Amniotic stem cell (primary cell): ENCODE measurements at places on chromosomes 6 and 20.

DNA sequence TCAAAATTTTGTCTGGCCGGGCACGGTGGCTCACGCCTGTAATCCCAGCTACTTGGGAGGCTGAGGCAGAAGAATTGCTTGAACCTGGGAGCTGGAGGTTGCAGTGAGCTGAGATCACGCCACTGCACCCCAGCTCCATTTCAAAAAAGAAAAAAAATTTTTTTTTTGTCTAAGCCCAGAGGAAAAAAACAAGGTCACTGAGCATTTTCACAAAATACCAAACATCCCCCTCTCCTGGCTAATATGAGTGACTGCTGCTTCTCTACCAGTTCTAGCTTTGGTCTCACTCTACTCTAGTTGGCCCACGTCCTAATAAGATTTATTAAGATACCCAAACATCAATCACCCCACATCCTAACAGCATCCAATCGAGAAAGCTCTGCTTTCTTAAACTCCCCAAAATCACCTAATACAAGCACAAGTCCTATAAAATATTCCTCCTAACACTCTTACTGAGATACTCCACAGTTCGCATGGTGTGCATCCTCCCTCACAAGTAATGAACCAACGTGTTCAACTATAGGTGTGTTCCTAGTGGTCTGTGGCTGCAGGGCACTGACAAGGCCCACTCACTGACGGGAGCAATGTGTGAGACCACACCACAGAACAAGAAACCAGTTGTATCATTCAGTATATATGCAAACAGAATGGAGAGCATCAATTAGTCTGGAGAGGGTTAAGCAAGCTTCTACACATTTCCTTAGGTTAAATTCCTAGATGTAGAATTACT, 64.2 kb downstream of the FKBP5 start:
- no peak for DNase-seq

DNA sequence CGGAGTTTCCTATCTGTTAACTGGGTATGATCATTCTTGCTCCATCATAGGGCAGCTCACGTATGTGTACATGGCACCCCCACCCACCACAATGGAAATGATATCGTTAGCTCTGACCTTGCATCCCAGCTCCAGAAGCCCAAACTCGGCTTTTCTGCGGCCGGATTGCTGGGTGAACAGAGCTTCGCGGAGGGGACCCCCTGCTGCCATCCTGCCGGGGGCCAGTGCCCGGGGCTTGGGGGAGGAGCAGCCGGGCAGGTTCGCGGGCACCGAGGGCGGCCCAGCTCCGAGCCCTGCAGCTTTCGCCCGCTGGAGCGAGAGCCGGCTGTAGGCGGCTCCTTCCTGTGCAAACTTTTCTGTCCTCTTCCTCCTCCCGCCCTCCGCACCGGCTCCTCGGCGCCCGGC, 24.9 kb upstream of the FUCA2 start:
- peak; percentile 6 for DNase-seq

GRCh38 chr20:44407402-44408184, 52.1 kb downstream of the HNF4A start:
- no peak for DNase-seq

DNA sequence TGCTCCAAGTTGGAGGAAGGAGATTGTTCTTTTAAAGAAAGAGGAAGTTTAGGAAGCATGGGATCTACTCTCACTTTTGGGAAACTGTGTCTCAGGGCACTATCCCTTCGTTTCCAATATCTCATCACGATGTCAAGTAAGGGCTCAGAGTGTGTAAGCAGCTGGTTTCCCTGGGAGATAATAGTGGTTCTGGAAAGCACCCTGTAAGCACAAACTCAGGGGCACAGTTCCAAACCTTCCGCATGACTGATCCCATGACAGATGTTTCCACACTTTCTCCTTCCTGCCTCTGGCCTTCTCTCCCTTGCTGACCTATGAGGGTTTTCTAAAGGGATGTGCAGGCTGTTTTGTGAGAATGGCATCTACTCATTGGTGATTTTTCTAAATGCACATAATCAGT, 33.9 kb downstream of the ADTRP start:
- DNase-seq: no peak

- no peak for DNase-seq
Observed at GRCh38 chr6:129621252-129621651, 88.7 kb downstream of the ARHGAP18 start.

DNA sequence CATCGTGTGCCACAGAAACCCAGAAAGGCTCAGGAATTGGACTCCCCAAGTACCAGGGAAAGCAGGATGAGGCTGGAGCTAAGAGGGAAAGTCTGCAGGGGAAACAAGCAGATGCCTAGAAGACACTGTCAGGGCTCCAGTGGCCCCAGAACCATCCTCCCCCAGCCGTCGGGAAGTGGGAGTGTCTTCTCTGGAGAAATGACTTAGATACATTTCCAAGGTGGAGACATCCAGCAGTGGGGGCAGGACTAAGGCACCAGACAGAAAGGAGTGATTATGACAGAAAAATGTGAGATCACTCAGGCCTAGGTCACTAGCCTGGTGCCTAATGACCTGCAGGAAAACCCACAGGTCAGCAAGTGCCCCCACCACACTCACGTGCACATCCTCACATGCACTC, 36.0 kb upstream of the VSX1 start:
- no peak for DNase-seq

DNA sequence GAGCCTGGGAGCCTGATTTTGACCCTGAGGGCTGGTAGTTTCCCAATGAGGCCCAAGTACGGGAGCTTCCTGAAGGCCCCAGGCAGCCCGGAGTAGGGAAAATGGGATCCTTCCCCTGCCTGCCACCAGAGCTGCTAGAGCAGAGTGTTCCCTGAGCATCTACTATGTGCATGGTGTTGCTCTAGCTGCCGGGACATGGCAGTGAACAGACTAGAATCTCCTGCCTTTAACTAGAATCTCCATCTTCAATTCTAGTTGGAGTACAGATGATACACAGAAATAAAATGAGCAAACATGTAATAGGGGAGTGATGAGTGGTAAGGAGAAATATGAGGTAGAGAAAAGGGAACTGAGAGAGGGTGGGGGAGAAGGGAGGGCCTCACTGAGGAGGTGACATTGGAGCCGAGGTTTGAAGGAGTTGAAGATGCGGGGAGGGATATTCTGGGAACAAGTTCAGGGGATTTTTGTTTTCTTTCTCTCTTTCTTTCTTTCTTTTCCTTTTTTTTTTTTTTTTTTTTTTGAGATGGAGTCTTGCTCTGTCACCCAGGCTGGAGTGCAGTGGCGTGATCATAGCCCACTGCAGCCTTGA, 18.5 kb downstream of the VSTM2L start:
- no peak for DNase-seq

DNA sequence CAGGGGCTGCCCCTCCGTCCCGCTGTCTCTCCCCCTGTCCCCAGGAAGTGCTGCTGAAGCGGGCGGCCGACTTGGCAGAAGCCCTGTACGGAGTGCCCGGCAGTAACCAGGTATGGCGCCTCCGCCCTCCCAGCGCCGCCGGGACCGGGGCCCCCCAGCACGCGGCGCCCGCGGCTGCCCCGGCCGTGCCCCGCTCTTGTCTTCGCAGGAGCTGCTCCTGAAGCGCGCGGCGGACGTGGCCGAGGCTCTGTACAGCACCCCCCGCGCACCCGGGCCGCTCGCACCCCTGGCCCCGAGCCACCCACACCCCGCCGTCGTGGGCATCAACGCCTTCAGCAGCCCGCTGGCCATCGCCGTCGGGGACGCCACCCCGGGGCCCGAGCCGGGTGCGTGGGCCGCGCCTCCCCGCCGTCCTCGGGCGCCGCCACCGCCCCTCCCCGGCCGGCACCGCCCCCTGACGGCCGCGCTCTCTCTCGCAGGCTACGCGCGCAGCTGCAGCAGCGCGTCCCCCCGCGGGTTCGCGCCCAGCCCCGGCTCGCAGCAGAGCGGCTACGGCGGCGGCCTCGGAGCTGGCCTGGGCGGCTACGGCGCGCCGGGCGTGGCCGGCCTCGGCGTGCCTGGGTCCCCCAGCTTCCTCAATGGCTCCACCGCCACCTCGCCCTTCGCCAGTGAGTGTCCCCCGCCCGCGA, 48.4 kb downstream of the CPXM1 start:
- no peak for DNase-seq

DNA sequence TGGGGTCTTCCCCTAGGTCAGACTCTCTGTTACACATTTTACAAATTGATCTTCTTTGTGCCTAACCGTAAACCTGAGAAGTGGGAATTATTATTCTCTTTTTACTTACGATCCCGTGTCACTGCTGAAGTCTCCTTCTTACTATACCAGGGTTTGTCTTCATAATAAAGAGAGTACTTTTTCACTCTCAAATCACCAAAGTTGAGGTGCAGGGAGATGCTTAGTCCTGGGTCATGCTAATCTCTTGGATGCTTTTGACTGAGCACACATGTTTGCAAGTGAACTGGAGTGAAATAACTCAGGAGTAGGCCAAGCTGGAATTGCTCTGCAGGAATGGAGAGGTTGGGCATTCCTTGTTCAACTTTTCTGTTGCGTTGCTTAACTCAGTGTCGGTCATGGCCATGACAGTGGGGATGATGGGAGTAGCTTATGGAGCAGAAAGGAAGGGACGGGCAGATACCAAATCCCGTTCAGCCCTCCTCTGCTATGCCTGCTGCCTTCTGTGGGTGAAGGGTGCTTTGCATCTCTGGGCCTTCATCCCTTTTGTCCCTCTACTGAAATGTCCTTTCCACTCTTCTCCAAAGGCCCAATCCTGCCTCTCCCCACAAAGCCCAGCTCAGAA, 15.2 kb upstream of the TAGAP start:
- DNase-seq: no peak

DNA sequence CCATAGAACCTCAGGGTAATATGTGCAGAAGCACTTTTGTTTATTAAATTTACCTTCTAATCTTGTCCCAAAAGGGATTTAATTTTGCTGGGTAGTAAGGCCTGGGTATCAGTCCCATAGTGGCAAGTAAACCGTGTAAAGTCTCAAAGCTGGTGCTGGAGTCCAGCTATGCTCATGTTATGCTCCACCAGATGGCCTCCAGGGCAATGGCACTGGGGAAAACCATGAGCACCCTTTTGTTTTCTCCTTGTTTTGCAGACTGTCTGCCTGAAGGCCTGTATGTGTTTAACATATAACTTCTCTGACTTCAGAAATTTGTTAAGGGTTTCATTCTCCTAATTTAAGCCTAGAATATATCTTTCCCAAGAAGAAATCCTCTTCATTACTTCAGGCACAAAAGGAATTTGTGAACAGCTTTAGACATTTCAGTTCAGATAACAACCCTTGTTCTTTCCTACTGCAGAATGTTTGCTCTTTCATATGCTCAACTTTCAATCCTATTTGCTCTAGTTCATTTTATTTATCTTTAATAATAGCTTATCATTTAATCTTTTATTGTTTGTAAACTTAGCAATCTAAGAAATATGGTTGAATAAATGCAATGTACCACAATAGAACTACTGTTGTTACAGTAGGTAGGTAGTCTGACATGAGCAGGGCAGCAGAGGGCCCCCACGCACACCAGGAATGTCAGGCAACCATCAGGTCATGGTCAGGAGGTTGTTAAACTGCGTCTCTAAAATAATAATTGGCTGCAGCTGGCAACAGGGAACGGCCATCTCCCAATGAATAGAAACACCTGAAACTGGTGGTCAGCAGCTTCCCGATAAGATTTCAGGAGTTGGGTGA, 162.8 kb downstream of the TENT5A start:
- no peak for DNase-seq

DNA sequence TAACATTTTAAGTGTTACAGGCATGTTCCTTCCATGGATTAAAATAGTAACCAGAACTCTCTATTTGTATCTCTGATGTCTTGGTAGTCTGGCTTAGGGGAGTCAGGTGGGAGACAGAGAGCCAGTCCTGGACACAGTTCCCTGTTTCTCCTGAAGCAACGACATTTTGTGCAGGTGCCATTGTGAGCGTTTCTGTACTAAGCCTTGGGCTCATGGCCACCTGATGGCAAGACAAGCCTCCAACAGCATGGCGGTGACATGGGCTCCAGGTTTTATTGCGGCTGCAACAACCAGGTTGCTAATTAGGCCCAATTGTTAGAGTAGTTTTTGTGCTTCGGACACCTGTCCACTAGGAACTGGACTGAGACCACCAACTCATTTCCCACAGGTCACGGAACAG, 105.3 kb downstream of the PRDM13 start:
- no peak for DNase-seq

GRCh38 chr6:156752666-156753301, 24.4 kb upstream of the ARID1B start:
- DNase-seq: no peak

- DNase-seq: no peak
Observed at GRCh38 chr6:159043947-159044346, 844 bp downstream of the TAGAP start.

DNA sequence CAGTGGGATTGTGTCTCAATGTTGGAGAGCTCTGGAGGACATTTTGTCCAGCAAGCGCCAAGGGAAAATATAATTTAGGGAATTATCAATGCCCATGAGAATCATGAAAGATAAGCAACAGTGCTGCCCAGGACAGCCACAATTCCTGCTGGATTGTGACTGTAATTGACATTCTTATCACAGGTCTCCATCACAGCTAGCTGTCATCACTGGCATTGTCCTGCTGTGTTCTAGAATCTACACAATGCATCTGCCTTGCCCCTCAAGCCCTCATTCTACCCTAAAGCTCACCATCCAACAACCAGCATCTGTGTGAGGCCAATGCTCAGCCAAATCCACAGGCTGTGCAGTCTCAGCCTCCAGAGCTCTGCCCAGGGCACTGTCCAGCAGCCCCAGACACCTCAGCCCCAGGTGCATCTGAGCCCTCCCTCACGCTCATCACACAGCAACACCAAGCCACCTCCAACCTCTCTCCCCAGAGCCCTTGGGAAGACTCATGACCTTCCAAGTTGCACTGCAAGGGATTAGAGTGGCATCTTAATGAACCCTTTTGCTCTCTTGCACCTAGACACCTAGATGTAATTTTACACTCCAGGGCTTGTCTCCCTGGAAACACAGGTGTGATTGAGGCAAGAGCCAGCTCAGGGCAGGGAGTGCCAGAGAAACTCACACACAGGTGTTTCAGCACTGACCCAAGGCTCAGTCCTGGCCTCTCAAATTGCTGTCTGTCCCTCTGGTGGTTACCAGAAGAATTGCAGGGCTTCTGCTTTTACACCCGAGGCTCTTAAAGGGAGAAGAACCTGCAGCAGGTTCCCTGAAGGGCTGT, 85.2 kb upstream of the PHACTR3 start:
- no peak for DNase-seq

DNA sequence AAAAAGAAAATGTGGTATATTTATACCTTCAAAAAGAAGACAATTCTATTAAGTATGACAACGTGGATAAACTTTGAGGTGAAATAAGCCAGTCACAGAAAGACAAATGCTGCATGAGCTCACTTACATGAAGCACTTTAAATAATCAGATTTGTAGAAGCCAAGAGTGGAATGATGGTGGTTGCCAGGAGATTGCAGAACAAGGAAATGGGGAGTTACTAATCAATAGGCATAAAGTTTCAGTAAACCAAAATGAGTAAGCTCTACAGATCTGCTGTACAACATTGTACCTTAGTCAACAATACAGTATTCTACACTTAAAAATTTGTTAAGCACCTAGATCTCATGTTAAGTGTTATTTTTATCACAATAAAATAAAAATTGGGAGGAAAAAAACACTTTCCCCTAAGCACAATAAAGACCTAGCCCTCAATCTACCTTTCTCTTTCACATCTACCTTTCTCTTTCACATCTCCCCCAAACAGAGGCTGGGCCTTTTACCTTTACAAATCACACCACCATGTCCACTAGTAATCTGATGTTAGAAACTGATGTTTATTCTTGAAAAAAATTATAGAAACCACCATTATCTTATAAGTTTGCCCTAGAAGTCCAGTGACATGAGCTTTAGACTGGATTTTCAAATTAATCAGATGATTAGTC, 73.9 kb downstream of the PKIB start:
- no peak for DNase-seq

- DNase-seq: no peak
Observed at GRCh38 chr20:33689973-33690372, 3.8 kb upstream of the E2F1 start.

- DNase-seq: peak; percentile 44
Observed at GRCh38 chr6:148166339-148166968, 176.2 kb upstream of the SASH1 start.
